ENCODE measurements at places on chromosomes 1 and 21.
A peak's percentile ranks its signal among the peaks of the same experiment; 100 is the strongest.

- no peak for DNase-seq
These were observed 26.7 kb upstream of the DUSP10 start for GRCh38 chr1:221768444-221769066.

GRCh38 chr1:111827946-111828345 is 72.2 kb downstream of the DDX20 start:
- no peak for DNase-seq

GRCh38 chr1:30743584-30744059 is 14.0 kb downstream of the LAPTM5 start:
- DNase-seq: no peak

GRCh38 chr1:117754061-117754969 is 148.5 kb downstream of the TENT5C start:
- peak; percentile 29 for DNase-seq

DNA sequence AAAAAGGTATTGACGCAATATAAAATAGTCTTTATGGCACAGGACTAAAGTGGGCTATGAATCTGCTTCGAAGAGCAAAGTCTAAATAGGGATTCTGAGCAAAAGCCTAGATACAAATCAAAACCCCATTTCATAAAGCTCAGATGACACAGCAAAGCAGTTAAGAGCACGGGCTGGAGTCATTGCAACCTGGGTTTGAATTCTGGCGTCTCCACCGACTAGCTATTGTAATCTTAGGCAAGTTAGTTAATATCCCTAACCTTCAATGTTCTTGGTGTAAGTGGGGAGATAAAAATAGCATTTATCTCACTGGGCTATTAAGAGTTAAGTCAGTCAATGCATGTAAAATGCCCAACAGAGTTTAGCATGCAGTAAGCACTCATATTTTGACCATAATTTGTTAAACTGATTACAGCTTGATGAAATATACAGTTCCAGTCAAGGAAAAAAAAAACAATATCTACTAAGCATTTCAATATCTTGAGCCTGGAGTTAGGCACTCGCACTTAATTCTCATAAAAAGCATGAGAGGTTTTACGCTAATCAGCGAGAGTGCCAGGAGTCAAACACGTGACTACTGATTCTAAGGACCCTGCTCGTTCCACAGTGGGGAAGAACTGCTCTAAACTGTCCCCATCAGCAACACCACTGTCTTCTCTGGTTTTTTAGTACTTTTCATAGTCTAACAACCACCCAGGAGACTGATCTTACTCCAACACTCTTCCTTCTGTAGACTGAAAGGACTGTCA is 75.5 kb downstream of the JAK1 start:
- no peak for DNase-seq

DNA sequence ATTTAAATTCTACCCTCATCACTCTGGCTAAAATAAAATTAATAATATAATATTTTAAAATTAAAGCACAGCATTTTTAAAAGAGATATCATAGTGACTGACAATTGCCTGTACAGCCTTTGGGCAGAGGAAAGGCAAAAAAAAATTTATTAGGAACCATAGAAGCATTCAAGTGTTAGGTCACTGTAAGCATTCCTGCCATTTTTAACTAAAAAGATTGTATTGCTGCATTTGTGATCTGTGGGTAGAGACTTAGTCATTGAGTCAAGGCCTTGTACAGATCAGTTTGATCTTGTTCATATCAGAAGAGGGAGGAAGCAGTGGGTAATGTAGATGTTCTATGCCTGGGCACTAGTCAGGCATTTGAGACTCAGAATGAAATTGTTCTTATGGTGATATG is 109.9 kb downstream of the LYPLAL1 start:
- DNase-seq: no peak

- DNase-seq: no peak
These were observed 30.5 kb upstream of the POFUT2 start for GRCh38 chr21:45318146-45318555.

DNA sequence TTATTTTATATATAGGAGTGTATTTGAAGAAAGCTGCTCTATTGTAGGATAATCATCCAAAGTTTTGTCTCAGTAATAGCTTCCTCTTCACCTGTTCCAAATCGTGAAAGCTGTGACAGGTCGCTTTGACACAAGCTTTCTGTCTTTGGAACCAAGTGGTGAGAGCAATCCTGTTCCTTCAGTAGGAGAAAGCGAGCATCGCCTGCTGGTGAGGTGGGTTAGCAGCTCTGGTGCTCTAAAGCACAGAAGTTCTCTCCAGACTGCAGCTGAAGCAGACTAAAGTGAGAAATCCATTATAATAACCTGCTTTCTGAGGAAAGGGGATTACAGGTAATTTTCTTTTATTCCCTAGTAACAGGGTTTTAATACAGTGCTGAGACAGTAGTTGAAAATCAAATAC is 803.8 kb downstream of the ADGRL2 start:
- DNase-seq: no peak

GRCh38 chr1:228765168-228765946 is 30.1 kb downstream of the RHOU start:
- no peak for DNase-seq

- no peak for DNase-seq
These were observed 85.8 kb downstream of the MRPS6 start for GRCh38 chr21:34158866-34159835.

GRCh38 chr1:245832771-245833527 is 674.1 kb downstream of the SMYD3 start:
- no peak for DNase-seq

- DNase-seq: no peak
These were observed 23.7 kb upstream of the LYPLAL1 start for GRCh38 chr1:219149953-219150352.

DNA sequence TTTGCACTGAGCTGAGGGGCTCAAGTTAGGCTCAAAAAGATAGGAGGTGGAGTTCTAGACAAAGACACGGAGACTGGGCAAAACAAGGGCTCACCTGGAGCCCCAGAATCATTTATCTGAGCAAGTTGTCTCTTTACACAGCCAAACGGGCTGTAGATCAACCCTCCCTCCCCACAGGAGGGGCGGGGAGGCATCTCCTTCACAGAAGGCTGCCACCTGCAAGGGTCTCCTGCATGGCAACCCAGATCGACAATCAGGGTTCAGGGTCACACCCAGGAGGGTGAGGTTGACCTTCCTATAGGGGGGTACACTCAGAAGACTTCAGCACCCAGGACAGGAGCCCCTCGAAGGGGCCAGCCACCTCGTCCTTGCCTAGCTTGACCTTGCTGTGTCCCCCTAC is 84.0 kb downstream of the CD247 start:
- DNase-seq: no peak

DNA sequence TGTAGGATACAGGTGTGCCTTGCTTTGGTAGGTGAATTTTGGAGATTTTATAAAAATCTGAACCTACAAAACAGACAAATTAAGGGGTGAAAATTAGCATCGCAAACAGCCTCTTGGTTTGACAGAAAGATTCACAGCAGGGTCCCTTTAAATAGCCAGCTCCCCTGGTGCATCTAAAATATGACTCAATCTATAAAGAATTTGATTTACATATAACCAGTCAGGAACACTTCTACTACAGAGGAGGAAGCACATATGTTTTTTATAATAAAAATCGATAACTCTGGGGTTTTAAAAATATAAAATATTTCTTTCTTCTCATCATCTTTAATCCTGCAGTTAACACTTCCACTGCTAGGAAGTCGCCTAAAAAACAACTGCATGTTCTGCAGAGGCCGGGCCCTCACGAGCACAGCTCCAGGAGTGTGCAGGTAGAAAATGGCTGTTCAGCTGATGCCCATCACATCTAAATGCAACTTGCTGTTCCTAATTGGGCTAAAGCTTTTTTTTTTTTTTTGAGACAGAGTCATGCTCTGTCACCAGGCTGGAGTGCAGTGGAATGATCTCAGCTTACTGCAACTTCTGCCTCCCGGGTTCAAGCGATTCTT is 203.4 kb downstream of the HS2ST1 start:
- no peak for DNase-seq

GRCh38 chr1:90579212-90579802 is 137.8 kb downstream of the BARHL2 start:
- no peak for DNase-seq

DNA sequence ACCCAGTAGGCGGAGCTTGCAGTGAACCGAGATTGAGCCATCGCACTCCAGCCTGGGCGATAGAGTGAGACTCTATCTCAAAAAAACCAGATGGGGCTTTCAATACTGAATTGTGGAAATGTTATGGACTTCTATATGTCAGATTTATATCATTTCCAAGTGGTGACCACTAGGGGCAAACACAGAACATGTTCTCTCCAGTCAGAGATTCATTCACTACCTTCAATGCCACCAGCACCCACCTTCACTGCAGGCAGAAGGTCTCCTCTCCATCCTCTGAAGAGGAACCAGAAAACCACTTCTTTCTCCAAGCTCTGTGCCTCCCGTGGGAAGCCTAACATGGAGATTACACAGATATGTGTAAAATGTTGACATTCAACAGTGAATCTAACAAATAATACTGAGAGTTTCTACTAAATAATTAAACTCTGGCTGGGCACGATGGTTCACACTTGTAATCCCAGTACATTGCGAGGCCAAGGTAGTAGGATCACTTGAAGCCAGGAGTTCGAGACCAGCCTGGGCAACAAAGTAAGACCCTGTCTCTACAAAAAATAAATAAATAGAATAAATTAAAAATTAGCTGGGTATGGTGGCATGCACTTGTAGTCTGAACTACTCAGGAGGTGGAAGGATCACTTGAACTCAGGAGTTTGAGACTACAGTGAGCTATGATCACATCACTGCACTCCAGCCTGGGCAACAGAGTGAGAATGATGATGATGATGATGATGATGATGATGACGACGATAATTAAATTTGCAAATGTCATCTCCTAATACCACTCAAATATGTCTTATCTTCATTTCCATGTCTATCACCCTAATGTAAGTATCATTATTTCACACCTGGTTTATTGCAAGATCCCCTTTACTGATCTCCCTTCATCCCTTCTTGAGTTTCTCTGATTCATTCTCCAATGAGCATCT is 151.1 kb downstream of the ZNF281 start:
- no peak for DNase-seq

- DNase-seq: no peak
These were observed 104.5 kb downstream of the ZP4 start for GRCh38 chr1:237786066-237786719.

DNA sequence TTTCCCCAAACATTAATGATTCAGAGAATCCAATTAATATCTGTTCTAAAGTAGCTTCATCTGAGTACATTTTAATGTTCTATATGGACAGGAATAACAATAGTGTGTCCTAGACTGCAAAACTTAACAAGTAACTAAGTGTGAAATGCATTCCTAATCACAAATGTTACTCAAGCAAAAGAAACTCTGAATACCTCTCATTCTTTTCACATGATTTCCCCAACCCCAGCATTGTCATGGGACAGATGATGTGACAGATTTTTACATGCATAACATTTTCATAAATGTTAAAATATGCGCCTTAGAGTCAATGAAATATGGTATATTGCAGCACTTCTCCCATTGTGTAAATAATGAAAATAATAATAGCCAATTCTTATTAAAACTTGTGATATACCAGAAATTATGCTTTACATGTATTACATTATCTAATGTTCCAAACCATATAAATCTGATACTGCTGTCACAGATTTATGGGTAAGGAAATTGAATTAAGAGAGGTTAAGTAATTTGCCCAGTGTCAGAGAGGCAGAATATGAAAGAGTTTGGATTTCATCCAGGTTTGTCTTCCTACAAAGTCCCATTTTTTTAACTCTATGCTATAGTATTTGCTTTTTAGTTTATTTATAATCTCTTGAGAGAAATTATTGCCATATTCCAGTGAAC is 269.4 kb downstream of the LRRC7 start:
- DNase-seq: no peak

- DNase-seq: no peak
These were observed 57.5 kb upstream of the CPLANE2 start for GRCh38 chr1:16294219-16295212.

DNA sequence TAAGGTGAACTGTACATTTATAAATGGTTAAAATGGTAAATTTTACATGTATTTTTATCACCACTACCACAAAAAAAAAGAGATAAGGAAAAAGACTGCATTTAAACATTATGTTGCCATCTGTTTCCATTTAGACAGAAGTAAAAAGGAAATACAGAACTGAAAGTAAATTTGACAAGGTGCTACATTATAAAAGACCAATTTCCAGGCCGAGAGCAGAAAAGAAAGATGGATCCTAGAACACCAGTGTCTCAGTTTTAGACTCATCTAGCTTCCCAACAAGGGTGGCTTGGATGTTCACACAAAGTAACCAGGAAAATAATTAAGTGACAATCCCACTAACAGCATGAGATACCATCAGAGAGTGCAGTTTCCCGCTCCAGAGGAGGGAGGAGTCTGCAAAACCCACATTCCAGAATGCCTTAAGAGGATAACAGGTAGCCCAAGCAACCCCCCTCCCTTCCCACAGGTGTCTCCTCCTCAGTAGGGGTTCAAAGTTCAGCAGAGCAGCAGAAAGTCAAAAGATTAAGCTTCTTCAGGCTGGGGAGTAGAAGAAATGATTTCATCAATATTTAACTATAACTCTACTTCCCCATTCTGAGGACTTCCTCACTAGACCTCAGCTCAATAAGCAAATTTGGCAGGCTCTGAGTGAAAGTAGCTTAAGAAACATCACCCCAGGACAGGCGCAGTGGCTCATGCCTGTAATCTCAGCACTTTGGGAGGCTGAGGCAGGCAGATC is 11.8 kb downstream of the TPM3 start:
- peak; percentile 82 for DNase-seq

DNA sequence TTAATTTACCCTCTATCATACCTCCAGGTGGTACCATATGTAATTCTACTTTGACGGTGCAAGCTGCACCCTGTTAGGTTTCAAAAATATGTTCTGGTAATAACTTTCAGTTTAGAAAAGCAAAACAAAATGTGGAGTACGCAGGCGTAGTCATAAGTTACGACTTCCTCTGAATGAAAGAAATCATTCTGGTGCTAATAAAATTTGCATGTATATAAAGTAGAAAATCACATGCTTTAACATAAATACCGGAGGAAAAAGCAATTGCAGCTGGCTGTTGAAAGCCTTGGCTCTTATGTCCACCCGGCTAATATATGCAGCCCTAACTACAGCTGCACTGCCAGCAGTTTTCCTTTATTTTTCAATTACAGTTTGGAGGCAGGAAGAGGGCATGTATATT is 65.2 kb upstream of the TMPRSS15 start:
- no peak for DNase-seq

All from large intestine (tissue), 12 donors.